B cell (primary cell): ENCODE measurements at places on chromosomes 6 and 20. TPM values are rescaled to one million over a fixed set of nuclear protein-coding genes. Genes with fewer than 3 reads are reported as not detected.

- H3K27ac ChIP-seq = peak overlapping the region; percentile 96
- peak overlapping the region; percentile 81 for H3K4me3 ChIP-seq
- peaks cover 21% of the 10 kb centered on the region for H3K4me1 ChIP-seq
- no peaks in the 10 kb centered on the region for H3K27me3 ChIP-seq
- no peak for DNase-seq
Measured at GRCh38 chr6:144065213-144065660, 30.1 kb downstream of the SF3B5 start.

GRCh38 chr6:149476789-149477455, 7.9 kb downstream of the ZC3H12D start:
- H3K36me3 ChIP-seq = peaks cover 2% of the 10 kb centered on the region
- H3K4me1 ChIP-seq = peaks cover 98% of the 10 kb centered on the region

GRCh38 chr6:118709859-118710350, 58.5 kb upstream of the CEP85L start:
- peak overlapping the region; percentile 75 for H3K4me3 ChIP-seq
- H3K36me3 ChIP-seq = no peaks in the 10 kb centered on the region
- peak overlapping the region; percentile 86 for H3K27ac ChIP-seq
- H3K27me3 ChIP-seq = no peaks in the 10 kb centered on the region
- H3K4me1 ChIP-seq = peaks cover 58% of the 10 kb centered on the region
- peak; percentile 86 for DNase-seq

DNA sequence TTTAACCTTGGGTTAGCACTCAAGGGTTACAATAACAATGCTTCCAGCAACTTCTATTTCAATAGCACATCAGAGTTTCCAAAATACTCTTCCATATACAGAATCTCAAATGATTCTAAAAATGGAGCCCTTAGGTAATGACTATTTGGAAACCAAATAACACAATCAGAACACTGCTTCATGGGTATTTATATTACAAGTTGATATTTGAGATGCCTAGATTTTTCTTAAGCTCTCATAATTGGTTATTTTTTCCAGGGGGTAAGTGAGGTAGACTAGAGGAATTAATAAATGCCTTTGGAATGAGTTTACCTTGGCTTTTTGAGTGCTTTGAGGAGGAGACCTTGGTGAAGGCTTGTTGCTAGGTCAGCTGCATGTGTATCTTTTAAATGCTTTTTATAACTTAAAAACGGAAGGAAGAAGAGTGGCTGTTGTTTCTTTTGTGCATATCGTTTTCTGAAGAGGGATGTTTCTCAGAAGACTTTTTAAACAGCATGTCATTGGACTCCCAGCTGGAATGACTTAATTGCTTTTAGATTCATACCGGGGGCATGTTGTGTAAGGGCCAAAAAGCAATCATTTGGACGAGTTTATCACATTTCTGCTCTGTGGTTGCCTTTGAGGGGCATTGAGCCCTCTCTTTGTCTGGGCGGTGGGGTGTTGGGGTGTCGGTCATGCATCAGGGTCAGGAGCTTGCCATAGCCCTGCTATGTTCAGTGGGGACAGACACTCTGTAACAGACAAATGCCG, 186.0 kb downstream of the DTNBP1 start:
- H3K27ac ChIP-seq = no peak overlapping the region
- DNase-seq = no peak
- no peaks in the 10 kb centered on the region for H3K27me3 ChIP-seq
- H3K4me1 ChIP-seq = peaks cover 9% of the 10 kb centered on the region
- H3K4me3 ChIP-seq = no peak overlapping the region

- no peak overlapping the region for H3K27ac ChIP-seq
- no peak for DNase-seq
- no peaks in the 10 kb centered on the region for H3K4me1 ChIP-seq
- no peaks in the 10 kb centered on the region for H3K27me3 ChIP-seq
- H3K4me3 ChIP-seq = no peak overlapping the region
Measured at GRCh38 chr20:37308086-37309050, 18.9 kb downstream of the MANBAL start.

DNA sequence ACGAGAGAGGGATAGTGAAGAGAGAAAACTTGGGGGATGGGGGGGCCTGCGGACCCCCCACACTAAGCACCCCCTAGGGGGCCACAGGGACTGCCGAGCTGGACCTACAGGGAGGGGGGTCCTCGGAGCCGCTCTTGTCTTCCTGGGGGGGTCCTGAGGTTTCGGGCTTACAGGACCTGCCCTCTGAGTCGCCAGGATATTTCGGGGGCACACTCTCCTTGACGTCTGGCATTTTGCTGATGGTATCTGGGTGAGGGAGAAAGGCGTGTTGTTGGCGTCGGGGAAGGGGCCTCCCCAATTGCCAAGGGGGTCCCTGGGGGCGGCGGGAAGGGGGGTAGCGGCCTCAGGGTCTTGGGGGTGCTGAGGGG, 516 bp downstream of the TCP11 start:
- H3K27me3 ChIP-seq = no peaks in the 10 kb centered on the region
- no peak overlapping the region for H3K27ac ChIP-seq
- no peaks in the 10 kb centered on the region for H3K36me3 ChIP-seq
- DNase-seq = no peak

GRCh38 chr20:32896521-32897280, 38.0 kb downstream of the EFCAB8 start:
- H3K27me3 ChIP-seq = no peaks in the 10 kb centered on the region
- H3K4me1 ChIP-seq = no peaks in the 10 kb centered on the region
- no peaks in the 10 kb centered on the region for H3K36me3 ChIP-seq
- DNase-seq = no peak
- no peak overlapping the region for H3K27ac ChIP-seq

- peaks cover 62% of the 10 kb centered on the region for H3K27me3 ChIP-seq
- H3K4me1 ChIP-seq = peaks cover 36% of the 10 kb centered on the region
- DNase-seq = peak; percentile 58
Measured at GRCh38 chr6:26331218-26332073, 33.6 kb upstream of the BTN3A2 start.

DNA sequence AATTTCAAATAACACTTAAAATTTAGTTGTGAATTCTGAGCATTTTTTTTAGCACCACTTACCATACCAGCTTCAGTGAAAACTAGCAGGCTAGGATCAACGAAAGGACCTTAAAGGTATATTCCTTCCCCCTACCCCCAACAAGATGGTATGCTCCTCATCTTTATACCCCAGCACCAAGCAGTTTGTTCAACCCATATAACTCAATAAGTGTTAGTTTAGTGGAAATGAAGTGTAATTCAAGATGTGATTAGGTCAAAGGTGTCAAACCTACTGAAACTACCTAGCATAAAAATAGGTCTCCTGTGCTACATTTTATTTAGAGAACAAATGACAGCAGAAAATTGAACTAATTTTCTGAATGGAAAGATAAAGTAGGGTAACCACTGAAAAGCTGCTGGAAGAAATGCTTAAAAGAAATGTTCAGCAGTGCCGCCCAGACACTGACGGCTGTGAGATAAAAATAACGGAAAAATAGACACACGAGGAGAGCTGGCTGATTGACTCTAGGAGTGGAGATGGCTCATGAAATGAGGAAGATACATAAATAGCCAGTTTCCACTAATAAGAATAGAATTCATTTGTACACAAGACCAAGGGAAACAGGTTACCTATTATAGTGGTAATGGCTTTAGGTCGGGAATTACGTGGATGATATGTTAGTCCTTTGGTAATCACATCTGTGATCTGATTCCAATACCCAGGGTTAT, 94.8 kb downstream of the IPCEF1 start:
- no peak overlapping the region for H3K27ac ChIP-seq
- no peaks in the 10 kb centered on the region for H3K27me3 ChIP-seq
- DNase-seq = no peak

GRCh38 chr20:56342783-56343182, 16.0 kb upstream of the FAM210B start:
- H3K27ac ChIP-seq = no peak overlapping the region
- H3K4me1 ChIP-seq = no peaks in the 10 kb centered on the region
- DNase-seq = no peak
- no peaks in the 10 kb centered on the region for H3K36me3 ChIP-seq

DNA sequence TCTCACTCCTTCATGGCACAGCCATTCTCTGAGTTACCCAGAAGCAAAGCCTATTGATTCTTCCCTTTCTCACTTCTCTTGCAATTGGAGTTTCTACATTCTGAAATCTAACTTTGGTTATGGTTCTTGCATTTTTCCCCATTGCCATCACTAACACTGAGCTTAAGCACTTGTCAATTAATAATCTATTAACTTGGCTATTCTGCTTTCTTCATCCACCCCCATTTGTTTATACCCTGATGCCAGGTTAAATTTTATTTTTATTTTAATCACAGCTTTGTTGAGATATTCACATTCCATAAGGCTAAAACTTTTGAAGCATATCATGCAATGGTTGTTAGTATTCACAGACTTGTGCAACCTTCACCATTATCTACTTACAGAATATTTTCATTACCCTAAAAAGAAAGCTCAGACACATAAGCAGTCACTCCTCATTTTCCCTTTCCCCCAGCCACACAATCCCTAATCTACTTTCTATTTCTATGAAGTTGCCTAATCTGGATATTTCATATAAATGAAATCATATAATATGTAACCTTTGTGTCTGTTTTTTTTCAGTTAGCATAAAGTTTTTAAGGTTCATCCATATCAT, 222.3 kb downstream of the UBE3D start:
- no peaks in the 10 kb centered on the region for H3K27me3 ChIP-seq
- no peaks in the 10 kb centered on the region for H3K36me3 ChIP-seq
- no peaks in the 10 kb centered on the region for H3K4me1 ChIP-seq
- no peak overlapping the region for H3K4me3 ChIP-seq

- no peak overlapping the region for H3K27ac ChIP-seq
- no peaks in the 10 kb centered on the region for H3K36me3 ChIP-seq
- no peaks in the 10 kb centered on the region for H3K4me1 ChIP-seq
- DNase-seq = no peak
Measured at GRCh38 chr6:1322696-1323219, 10.9 kb downstream of the FOXQ1 start.

Gene RNF182
- 0.10 TPM in 1 of 2 replicates, not detected in the other for total RNA-seq

Gene CTNNBL1
- total RNA-seq = 64.7 and 64.8 TPM in 2 replicates

Gene NMBR
- not detected in 2 replicates for total RNA-seq

Gene KIF25
- total RNA-seq = not detected in 2 replicates

Gene PRSS35
- total RNA-seq = not detected in 2 replicates

Gene EEF1A2
- total RNA-seq = 1.8 and 2.2 TPM in 2 replicates

Gene NT5E
- 23.2 and 24.8 TPM in 2 replicates for total RNA-seq
